Kidney tubule cell (primary cell): ENCODE measurements at places on chromosomes 1 and 21.

DNA sequence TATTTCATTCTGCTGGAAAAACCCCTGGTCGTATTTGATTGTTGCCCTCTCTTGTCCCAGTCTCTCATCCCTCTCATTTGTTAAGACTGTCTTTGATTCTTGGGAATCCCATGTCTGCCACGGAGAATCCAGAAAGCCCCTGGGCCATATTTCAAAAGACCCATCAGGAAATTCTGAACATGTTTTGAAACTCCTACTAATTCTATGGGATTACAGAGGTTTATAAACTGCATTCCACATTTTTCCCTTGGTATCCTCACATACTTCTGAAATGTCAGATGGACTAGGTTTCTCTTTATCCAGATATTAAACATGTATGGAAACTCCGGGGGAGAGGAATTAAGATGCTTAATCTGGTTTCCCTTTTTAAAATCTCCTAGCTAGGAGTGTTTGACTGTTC lies 80.0 kb downstream of the HUNK start:
- no peak for DNase-seq

DNA sequence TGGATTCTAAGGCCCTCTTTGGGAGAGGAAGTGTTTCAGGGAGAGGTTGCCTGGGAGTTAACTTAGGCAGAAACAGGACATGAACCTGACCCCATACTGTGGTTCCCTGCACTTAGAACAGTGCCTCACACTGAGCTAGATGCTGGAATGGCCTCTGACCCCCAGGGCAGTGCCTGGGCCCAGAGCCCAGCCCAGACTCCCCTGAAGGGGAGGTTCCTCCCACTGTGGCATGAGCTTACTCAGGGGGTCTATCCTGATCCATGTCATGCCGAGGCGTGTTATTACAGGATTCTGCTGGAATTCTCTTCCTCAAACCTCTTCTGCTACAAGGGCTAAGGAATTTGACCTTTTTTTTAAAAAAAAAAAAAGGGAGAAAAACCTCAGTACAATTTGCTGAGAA lies 72.2 kb downstream of the MRPL37 start:
- peak; percentile 35 for DNase-seq

DNA sequence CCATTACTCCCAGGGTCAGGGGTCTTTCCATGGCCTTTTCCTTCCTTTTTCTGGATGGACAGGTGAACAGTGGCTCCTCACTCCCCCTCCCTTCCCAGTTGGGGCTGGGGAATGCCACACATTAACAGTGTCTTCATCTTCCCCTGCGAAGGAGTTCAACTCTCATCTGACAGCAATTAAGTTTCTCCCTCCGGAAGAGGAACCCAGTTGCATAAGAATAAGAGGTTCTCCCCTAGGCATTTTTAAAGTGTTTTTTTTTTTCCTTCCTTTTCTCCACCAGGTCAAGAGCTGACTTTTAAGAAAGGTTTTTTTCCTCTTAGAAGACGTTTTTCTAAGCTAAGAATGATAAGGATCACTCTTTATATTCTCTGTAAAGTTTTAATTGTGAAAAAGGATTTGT lies 42.3 kb upstream of the FASLG start:
- DNase-seq: no peak

GRCh38 chr1:100921110-100921706 lies 25.3 kb downstream of the SLC30A7 start:
- peak; percentile 56 for DNase-seq

- DNase-seq: no peak
Measured at GRCh38 chr1:83000286-83000685, 998.6 kb downstream of the TTLL7 start.

GRCh38 chr21:17440969-17441368 lies 71.9 kb upstream of the CXADR start:
- no peak for DNase-seq

GRCh38 chr1:43434256-43434655 lies 19.5 kb downstream of the HYI start:
- no peak for DNase-seq

DNA sequence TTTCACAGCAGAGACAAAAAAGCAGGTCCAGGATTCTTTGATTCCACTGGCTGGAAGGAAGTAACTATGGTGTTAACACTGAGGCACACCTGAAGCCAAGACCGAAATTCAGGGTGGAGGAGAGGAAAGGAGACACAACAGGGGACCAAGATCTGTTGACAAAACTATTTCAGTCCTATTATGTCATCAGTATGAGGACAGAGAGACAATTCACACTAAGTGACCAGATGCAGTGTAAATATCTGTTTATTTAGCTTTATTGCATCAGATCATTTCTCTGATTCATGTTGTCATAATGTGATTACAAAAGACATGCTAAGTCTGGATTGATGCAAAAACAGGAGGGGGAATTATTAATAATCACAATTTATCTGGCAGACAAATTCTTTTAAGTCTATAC lies 118.8 kb downstream of the SIPA1L2 start:
- DNase-seq: no peak

- DNase-seq: no peak
Measured at GRCh38 chr1:231407049-231407448, 15.0 kb downstream of the EGLN1 start.

GRCh38 chr1:206529425-206529824 lies 22.1 kb downstream of the RASSF5 start:
- no peak for DNase-seq

DNA sequence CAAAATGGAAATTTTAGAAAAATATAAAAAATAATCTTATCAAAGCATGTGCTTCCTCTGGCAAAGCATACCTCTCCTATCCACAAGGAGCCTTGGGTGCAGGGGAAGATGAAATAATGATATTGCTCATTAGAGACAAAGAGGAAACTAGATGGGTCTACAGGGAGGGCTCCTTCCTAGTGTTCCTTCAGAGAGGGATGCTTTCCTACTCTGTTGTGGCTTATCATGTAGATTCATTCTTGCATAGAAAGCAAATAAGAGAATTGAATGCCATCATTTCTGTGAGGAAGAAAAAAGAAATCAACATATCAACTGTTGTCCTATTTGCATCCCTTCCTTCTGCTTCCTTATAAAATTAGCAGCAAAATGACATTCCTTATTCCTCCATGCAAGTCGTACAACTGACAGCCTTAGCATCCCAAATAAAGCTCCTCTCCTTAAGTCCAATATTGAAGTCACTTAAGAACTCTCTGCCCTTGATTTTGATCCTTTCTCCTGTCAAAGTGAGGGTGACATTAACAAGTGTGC lies 543.9 kb upstream of the PLXNA2 start:
- no peak for DNase-seq
